ENCODE measurements at places on chromosomes 16 and 17.

DNA sequence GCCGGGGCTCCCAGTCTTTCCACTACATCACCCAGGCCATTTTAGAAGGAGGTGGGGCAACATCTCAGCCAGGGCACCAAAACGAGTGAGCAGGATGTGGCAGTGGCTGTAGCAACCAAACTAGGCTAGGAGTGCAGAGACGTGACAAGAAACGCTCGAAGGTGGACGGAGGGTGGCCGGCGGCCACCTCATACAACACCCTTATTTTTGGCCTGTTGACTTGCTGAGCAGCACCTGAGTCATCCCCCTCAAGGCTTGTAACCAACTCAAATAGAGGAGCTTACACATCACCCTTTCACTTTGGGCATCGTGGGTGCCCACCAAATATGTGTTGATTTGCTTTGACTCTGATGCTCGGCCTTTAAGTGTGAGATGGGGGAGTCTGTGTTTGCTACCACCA is 23.7 kb upstream of the SOX9 start:
- no peak for DNase-seq

GRCh38 chr16:12171206-12171605 is 194.7 kb downstream of the SNX29 start:
- DNase-seq: no peak

DNA sequence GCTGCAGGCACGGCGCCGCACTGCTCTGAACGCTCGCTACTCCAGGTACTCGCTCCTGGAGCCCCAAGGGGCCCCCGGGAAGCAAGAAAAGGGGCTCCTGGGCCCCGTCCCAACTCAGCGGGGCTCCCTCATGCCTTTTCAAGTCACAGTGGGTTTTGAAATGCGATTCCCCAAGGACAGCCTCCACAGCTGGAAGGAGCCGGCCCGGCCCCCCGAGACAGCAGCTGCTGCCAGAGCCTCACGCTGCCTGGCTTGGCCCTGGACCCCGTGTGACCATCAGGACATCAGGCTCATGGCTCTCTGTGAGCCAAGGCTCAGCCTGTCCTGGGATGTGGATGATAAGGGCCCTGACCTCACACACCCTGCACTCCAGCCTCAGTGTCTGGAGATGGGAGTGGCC is 80.6 kb downstream of the LMF1 start:
- DNase-seq: no peak

DNA sequence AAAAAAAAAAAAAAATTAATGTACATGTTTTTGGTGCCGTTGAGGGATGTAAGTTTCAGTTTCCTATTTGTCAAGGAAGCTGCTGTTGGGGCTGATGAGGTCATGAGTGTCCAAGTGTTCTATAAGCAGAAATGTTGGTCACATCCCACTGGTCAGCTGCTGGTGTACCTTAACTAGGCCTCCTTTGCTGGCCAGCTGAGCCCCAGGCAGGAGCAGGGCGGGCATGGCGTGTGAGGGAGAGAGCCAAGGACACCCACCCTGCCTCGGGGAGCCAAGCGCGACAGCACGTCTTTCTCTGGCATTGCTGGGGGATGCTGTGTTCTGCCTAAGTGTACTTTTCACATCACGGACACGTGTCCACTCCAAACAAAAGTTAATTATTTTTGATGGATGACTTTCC is 108.1 kb upstream of the CDC42EP4 start:
- peak; percentile 50 for DNase-seq

DNA sequence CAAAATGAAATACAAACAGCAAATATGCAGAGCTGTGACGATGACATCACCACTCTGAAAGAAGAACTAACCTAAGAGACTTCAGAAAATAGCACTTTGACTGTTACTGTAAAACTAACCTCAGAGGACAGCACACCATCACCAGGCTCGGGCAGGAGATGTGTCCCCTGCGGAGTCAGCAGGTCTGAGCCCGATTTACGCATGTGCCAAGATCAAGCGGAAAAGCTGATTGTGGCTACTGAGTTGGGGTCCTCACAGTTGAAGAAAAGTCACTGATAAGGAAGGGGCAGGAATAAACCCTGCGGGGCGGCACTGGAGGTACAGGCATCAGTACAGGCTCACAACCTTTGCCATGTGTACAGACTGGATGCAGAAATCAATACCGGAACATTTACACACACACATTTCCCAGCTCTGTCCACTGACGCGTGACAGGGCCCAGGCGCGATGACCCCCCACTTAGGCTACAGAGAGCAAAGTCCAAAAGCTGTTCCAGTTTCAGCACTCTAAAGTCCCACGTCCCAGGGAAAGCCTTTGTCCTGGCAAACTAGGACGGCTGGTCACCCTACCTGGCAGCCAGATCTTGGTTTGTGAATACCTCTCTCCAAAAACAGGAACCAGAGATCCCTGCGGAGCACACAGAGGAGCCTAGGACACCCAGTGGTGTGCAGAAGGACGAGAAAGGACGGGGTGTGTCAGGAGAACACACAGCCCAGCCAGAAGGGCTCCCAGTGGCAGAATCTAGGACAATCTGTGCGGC is 21.5 kb downstream of the TRAP1 start:
- DNase-seq: peak; percentile 56

DNA sequence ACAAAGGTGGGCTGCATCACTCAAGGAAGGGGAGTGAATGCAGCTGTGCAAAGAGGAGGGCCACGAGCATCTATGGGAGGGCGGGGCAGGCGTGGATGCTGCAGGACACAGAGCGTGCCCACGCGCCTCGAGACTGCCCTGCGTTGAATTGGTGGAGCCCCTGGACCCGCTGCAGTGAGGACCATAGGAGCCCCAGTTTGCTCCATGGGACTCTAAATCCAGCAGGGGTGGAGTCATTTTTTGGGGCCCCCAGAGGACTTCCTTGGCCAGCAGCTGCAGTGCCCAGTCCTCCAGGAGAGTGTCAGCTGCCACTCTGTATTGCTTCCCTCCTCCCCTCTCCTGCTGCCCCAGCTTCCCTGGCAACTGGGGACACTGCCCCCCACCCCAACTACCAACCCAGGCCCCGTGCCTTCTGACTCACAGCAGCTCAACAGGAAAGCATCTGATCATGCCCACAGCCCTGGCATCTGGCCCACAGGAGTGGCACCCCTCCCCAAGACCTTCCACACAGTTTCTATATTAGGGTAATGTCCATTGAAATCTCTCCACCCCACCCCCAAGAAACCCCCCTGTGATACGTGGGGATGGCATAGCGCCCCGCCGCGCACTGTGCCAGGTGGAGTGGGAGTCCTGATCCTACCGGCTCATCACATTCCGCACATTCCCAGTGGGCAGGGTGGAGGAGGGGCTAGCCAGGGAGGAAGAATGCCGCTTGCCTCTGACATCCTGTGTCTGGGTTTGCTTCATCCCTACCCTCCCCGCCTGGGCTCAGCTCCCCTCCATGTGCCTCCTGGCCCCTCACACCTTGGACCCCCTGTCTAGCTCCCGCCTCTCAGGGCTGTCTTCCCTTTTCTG is 27.8 kb upstream of the ITGA3 start:
- DNase-seq: peak; percentile 48

- DNase-seq: no peak
These were observed 229.1 kb downstream of the ENGASE start for GRCh38 chr17:79303641-79304205.

DNA sequence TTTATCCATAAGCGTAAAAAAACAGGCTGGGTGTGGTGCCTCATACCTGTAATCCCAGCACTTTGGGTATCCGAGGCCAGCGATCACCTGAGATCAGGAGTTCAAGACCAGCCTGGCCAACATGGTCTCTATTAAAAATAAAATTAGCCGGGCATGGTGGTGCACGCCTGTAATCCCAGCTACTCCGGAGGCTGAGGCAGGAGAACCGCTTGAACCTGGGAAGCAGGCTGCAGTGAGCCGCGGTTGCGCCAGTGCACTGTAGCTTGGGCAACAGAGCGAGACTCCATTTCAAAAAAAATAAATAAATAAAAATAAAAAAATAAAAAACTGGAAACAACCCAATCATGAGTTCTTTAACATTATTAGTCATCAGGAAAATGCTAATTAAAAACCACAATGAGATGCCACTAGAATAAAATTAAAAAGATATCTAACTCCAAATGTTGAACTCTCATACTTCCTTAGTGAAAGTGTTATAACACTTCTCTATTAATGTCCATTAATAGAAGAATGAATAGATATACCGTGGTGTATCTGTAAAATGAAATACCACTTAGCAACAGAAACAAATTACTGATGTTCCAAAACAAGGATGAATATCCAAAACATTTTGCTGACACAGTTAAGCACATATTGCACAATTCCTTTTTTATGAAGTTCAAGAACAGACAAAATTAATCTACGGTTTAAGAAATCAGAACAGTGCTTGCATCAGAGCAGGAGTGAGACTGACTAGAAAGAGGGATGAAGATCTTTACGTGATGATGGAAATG is 13.1 kb downstream of the MPHOSPH6 start:
- no peak for DNase-seq

- DNase-seq: peak; percentile 85
These were observed 109.1 kb downstream of the ZFHX3 start for GRCh38 chr16:72938795-72939164.

DNA sequence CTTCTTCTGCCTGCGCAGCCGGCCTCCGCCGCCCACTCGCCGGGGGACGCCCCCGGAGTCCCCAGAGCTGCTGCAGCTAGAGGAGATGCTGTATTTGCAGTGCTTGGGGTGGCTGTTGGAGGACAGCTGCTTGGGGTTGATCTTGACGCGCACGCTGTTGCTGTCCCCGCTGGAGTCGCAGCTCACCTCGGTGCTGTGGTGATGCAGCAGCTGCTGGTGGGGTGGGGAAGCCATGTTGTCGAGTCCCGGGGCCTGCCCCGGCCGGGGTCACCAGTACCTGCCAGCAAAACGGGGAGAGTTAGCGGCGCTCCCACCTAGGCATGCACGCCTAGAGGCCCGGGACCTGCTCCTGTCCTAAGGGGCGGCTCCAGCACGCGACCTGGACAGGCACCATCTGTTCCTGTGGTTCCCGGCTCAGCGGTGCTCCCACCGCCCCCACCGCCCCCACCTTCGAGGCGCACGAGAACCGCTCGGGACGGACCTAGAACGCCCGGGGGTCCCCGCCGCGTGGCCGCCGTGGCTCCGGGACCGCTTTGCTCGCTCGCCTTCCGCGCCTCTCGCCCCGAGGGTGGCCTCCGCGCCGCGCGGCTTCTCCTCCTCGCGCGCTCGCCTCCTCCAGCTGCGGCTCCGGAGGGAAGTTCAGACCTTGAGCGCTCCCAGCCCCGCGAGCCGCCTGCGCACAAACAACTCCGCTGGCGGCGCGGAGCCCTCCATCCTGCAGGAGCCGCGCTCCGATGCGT is 863 bp downstream of the ADCY9 start:
- DNase-seq: peak; percentile 82

GRCh38 chr17:71118039-71118438 is 948.7 kb downstream of the KCNJ2 start:
- DNase-seq: no peak

DNA sequence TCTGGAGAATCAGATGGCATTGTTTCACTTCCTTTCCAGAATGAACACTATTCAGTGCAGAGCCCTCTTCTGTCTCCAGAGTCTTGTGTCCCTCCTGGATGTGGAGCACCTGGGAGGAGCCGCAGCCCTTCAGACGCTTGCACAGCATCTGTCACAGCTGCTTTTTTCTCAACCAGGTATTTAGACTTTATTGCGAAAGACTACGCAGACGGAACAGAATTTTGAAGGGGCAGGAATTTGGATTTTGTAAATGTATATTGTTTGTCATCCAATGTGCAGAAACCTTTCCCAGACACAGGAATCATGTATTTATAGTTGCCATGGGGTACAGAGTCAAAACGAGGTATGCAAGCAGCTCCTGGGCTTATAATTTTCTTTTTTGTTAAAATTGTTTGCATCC is 20.4 kb downstream of the HEATR3 start:
- no peak for DNase-seq

GRCh38 chr17:40349895-40350688 is 14.4 kb downstream of the GJD3 start:
- DNase-seq: no peak

GRCh38 chr16:630815-631405 is at the start of gene WFIKKN1:
Gene WFIKKN1 (plus strand): TSS chr16:630985. CDS start chr16:631254, 269 bp downstream.
- peak; percentile 20 for DNase-seq

DNA sequence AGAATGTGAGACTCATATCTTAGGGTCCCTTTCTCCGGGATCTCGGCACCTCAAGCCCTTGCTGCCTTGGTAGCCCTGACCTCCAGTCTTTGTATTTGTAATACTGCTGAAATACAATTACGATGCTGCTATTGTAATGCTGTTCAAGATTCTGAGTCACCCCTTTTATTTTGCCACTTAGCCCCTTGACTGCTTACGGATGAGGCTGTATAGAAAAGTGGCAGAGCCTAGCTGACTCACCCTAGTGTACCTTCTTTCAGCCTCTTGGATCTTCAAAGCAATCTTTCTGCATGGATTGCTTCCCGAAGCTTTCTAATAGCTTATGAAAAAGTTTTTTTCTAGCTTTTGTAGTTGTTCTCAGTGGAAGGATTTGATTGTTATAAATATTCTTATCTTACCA is 187.9 kb downstream of the KCNJ2 start:
- no peak for DNase-seq

DNA sequence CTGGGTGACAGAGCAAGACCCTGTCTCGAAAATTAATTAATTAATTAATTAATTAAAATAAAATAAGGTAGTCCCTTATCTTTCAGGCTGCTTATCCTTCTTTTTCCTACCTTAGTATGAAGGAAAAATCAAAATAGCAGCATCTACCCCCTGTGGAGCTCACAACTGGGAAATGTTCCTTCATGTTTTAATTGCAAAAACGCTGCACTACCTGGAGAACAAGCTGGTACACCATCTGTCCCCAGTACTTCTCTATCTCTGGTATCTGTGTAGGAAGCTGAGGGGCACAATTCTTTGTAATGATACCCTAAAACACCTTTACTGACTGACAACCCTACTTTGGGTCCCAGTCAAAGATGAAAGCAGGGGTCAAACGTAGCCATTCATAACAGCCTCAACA is 55.1 kb upstream of the MNT start:
- DNase-seq: no peak

GRCh38 chr17:1487939-1488825 is 4.3 kb downstream of the MYO1C start:
- peak; percentile 91 for DNase-seq

DNA sequence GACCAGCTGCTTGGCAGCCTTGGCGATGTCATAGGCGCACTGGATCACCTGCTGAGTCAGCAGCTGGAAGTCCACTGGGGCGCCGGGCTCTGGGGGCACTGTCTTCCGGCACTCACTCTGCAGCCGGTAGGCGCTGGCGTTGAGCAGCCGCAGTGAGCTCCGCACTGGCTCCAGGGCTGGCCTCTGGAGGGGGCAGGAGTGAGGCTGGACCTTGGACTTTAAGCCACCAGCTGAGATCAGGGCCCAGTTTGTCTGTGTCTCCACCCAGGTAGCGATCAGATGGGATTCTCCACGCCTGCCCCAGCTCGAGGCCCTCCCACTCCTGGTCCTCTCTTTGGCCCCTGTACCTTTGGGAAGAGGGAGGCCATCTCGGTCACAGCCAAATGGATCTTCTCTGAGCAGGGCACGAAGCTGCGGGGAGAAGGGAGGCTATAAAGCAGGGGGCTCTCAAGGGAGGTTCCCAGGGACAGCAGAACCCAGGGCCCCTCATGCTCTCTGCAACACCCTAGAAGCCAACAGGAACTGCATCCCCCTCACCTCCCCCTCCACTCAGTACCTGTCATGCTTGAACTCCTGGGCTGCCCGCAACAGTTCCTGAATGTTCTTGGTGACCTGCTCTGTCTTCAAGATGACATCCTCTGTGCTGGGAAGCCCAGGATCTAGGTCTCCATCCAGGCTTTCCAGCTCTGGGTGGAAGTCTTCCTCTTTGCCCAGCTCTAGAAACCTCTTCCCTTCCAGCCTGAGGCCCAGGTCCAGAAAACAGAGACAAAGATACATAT is 6.4 kb downstream of the TP53I13 start:
- no peak for DNase-seq

- peak; percentile 18 for DNase-seq
These were observed 24.4 kb downstream of the LAT start for GRCh38 chr16:29009050-29009837.
